ENCODE measurements at places on chromosomes 2 and 18.

- no peak for DNase-seq
These were observed 16.2 kb downstream of the SCYGR8 start for GRCh38 chr2:227761740-227762476.

DNA sequence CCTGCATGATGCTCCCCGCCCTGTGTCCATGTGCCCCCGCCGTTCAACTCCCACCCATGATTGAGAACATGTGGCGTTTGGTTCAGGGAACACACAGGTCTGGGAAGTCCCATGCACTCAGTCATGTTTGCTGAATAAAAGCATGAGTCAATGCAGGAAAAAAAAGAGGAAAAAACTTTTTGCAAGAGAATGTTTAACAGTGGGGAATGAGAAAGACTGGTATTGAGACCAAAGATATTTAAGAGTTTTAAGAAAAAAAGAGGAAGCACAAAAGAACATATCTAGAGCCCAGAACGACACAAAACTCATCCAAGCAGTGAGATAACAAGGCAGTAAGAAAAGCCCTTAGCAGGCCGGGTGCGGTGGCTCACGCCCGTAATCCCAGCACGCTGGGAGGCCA lies 279.2 kb upstream of the THSD7B start:
- no peak for DNase-seq

- DNase-seq = no peak
These were observed 594.3 kb upstream of the REG3G start for GRCh38 chr2:78431241-78431640.

DNA sequence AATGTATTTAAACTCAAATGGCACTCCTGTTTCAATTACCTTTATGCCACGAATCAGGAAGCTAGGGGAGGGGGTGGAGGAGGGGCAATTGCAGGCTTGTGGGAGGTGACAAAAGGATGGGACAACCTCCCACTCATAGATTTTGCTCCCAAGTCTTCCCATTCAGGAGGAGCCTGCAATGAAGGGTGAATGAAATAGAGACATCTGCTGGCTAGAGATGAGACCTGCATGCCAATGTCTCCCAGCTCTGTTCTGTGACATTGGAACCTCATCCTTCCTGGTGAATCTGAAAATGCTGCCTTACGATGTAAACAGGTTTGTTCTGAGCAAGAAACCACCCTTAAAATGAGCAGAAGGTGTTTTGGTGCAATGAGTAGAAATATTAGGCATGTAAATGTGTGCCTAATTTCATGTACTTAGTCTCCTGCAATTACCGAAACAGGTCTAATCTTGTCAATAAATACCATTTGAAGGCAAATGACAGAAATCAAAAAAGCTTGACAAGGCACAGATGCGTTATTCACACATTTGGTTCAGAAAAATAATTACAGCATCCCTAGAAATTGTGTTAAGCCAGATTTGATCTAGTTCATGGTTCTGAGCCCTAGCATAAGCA lies 2.7 kb upstream of the PID1 start:
- no peak for DNase-seq

DNA sequence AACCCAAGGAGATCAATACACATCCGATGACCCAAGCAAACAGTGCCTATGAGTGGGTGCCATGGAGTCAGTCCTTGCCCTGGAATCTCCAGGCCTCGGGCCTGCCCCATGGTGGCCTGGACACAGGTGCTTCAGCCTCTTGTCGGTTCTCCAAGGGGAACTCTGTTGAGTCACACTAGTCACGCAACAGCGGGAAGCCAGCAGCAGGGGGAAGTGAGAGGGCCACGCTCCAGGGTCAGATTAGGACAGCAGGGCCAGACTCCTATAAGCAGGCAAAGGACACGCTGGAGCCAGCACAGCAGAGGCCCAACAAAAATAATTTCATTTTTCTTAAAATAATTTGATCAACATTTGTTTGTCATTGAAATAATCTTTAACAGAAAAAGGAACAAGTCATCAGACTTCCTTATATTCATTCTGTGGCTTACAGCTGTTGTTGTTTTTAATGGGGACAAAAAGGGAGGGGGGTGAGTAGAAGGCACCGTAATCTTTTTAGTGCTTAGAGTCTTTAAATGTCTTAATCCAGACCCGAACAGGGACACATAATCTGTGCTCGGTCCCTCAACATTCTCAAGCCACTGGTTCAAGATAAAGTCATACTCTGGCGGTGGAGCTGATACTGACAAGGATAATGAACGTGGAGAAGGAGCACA lies 16.4 kb upstream of the ARMC9 start:
- DNase-seq = no peak

GRCh38 chr2:177026253-177026652 lies 186.3 kb upstream of the HNRNPA3 start:
- no peak for DNase-seq

- no peak for DNase-seq
These were observed 263.5 kb downstream of the ZNF407 start for GRCh38 chr18:74861154-74861553.

DNA sequence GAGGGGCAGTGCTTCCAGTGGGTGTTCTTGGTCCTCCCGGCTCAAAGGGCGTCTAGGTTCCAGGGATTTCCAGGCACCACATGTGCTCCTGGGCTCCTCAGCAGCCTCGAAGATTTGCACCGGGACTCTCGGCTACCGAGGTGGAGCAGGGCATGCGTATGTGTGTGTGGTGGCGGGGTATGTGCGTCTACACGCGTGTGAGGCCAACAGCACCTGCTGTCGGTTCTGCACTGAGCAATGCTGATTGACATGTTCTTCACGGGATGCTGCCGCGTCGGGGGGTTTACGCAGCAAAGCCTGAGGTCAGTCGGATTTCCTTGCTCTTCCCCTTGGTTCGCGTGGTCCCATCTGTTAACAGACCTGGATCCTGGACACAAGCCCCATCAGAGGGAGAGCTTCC lies 119.8 kb downstream of the NDUFA10 start:
- DNase-seq = no peak

GRCh38 chr2:120887741-120888231 lies 152.1 kb downstream of the GLI2 start:
- DNase-seq = no peak

GRCh38 chr2:9401059-9401547 lies 22.2 kb downstream of the ITGB1BP1 start:
- no peak for DNase-seq

- no peak for DNase-seq
These were observed 1153.3 kb upstream of the TMEFF2 start for GRCh38 chr2:193348055-193348454.

DNA sequence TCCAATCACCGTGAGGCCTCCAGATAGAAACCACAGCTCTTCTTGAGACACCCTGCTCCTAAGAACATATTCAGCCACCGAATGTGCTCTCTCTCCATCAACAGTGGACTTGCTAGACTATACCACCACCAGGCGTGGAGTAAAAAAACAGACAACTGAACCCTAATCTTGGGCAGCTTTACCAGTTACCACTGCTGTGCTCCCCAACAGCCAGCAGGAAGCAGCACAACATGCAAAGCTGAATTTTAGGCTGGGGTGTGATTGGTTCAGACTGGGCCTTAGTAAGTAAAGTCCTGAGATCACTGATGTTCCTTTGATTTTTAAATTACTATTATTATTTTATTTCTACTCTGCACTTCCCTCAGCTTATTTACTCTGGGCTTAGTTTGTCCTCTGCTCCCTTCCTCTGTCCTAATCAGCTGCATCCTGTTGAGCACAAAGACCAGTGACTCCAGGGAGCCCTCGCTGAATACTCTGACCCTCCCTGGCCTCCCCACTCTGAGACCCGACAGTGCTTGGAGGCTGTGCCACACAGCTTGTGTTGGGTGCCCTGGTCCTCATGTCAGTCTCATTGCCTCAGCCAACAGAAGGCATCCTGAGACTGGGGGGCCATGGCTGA lies 21.9 kb downstream of the MRPL35 start:
- DNase-seq = peak; percentile 14

DNA sequence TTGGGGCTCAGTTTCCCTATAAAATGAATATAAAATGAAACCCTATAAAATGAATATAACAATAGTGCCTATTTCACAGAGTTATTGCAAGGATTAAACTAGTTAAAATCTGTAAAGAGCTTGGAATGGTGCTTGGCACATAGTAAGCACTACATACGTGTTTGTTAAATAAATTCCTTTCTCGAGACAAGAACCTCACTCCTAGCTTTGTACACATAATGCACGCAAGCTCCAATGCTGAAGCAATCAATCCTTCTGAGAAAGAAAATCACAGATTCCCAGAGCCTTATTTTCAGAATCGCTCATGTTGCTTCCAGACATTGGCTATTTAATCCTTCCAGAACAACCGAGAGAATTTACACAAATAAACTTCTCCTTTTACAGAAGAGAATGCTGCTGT lies 440.9 kb downstream of the IRS1 start:
- DNase-seq = no peak

DNA sequence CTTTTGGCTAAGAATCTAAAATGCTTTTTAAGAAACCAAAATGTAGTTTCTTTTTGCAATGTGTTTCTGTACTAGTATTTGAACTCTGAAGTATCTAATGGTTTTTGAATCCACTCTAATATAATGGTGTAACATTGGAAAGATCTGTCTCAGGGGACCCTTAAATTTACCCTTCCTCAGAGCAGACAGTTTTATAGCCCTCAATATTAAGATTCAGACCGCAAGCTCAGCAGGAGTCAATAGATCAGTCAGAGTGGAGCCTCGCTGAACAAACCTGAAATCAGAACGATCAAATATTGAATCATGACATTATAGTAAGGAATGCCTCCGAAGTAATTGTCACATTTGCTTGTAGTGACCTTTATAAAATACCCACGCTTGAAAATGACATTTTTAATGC lies 18.3 kb downstream of the SGPP2 start:
- DNase-seq = no peak

GRCh38 chr2:1978706-1979105 lies 234.4 kb upstream of the PXDN start:
- no peak for DNase-seq

DNA sequence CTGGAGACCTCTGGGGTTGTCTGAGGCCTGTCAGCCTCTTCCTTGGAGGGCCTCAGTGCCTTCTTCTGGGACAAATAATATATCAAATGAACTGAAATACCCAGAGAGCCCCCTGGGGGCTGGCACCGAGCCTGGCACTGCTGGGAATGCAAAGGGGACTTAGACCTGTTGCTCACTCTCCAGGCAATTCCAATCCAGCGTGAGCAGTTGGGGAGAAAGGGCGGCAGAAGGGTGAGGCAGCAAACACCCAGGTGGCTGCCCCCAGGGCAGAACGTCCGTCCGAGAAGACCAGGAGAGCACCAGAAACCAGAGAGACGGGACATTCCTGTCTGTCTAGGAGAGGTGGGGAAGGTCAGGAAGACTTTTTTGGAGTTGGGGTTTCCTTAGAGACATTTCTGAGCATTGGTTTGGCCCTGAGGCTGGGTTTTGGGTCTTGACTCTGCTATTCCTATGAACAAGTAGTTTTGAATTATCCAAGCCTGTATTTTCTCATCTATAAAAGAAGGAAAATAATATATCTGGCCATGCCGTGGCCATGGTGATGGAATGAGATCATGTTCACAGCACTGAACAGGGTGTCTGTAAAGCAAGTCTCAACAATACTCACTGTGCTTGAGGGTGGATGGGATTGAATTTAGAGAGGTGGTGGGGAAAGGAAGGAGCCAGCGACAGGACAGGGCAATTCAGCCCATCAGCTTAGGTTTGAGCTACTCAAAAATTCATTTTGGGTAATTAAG lies 44.3 kb upstream of the ZBTB7C start:
- DNase-seq = no peak
